Stimulated activated effector memory CD8-positive, alpha-beta T cell treated with anti-CD3 and anti-CD28 coated beads, Interleukin-12 subunit alpha, Interleukin-12 subunit beta, amount 100 ng/mL, for 72 hours (primary cell): ENCODE measurements at places on chromosomes 2 and 18.
A peak's percentile ranks its signal among the peaks of the same experiment; 100 is the strongest.

DNA sequence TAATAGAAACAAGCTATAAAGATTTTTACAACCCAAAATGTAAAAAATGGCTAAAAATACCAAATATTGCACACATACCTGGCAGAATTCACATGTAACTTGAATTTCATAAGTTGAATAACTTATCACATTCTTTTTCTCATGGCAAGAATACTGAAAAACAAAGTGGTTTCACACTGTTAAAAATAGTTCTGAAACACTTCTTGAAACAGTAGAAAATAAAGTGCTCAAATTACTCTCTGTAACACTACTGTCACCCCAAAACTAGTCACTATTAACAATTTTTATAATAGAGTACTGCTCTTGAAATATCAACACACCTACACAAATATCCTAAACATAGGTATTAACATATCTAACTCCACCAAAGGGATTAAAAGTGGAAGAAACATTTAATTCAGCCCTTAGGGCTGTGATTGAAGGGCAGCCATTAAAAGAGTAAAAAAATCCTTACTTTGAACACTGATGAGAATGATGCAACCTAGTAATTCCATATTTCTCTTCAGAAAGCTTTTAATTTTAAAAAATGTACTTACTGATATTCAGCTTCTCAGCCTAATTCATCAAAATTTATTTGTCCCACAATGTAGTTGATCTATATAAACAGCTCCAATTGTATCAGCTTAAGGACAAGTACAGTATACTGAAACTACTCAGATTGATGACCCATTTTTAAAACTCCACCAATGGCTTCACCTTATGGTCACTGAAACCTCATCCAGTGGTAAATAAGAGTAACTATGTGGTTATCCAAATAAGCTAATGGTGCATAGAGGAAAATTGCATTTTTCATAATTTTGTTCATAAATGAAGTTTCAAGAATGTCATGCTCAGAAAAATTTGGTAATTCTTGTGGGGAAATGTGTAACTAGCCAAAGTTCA, 31.4 kb downstream of the ATF2 start:
- no peak for DNase-seq

DNA sequence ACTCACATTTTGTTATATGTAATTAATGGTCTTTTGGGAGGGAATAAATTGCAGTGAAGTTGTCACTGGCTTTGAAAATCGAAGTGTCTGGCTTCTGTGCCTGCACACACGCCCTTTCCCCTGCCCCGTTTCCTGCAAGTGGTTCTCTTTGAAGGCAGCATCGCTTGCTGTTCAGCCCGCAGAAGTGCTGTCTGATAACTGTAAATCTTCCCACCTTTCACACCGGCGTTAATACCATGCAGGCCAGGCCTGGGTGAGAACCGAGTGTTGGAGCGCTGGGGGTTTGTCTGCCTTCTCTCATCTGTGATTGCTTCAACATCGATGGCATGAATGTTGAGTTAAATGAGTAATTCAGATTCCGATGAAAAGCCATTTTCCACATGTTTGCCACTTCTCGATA, 37.9 kb upstream of the RPL31 start:
- DNase-seq = no peak

DNA sequence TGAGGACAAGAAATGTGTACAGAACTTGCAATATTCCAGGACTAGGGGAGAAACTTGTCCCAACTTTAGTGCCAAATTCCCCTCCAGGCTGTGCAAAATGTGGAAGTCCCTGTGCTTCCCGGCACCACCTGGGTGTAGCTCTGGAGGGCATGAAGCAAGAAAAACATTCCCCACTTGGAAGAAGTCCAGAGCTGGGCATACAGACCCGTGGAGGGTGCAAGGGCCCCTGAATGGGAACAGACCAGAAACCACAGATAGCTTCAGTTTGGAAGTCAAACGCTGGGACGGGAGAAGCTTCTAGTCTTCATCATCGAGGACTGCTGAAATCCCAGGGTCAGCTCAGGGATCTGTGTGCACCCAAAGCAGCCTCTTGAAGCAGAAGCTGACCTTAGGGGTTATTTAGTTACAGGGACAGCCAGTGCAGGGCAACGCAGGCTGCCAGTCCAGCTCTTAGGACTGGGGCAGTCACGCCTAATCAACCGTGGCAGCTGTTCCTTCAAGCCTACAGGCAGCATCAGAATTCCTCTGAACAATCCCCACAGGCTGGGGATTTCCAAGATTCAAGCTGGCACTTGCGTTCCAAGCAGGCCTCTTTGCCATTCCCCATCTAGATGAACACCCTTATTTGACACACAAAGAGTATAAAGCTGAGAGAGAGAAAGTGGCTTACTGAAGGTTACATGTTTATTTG, 269.4 kb downstream of the LOXHD1 start:
- DNase-seq = no peak

DNA sequence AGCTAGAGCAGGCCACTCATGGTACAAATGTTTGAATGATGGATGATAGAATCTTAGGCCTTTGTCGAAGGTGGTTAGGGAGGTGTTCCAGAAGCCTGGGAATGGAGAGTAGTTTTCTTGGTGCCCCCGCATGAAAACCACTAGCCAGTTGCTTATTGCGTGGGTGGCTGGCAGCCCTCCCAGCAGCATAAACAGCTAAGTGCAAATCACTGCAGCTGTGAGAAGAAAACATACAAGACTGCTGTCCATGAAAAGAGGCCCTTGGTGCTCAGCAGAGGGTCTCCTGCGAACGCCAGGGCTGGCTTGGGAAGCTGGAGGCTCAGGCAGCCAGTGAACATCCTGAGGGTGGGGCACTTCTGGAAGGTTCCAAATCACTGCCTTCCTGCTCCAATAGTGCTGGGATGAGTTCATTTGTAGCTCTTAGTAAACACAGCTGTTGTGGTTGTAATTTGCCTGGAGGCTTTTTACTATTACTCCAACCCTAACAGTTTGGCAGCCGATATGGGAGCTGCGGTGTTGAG, 118.8 kb downstream of the MGAT5 start:
- no peak for DNase-seq

- peak; percentile 70 for DNase-seq
Observed at GRCh38 chr2:98483257-98483861, 38.7 kb downstream of the INPP4A start.

- DNase-seq = no peak
Observed at GRCh38 chr2:72669121-72669520, 156.7 kb downstream of the EXOC6B start.
